ENCODE measurements at places on chromosomes 11 and 22.

GRCh38 chr11:10019906-10020682, 273.9 kb downstream of the SBF2 start:
- DNase-seq, result no peak

DNA sequence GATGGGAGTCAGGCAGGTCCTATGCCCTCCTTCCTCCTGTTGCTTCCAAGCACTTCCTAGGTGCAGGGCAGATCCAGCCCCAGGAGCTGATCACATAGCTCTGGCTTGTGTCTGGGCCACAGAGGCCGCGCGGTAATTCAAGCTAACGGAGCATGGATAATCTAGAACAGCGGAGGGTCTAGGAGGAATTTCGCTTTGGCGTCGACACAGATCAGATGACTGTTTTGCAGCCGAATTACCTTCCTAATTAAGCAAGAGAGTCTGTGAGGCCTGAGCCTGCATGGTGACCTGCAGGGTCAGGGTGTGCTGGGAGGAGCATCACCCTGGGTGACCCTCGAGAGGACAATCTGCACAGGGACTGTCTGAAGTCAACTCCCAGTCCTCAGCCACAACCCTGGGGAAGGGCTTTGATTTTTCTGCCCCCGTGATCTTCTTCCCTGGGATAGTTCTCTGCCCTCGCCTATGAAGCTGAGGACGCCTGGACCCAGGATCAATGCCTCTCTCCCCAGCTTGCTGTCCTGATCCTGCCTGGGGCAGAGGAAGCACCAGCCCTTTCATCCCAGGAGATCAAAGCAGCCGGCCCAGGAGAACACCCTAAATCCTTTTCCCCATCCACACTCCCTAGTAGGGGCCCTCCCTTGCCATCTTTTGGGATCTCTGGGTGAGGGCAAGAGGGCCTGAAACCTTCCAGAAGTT, 11.0 kb downstream of the NECTIN1 start:
- DNase-seq, result no peak

DNA sequence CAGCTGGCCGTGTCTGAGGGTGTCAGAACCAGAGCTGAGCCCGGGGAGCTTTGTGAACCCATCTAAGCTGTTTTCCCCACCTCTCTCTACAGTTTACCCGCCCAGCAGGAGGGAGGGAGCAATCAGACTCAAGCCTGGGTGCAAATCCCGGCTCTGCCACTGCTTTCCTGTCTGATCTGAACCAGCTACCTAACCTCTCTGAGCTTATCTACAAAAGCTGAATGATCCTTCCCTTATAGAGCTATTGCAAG, 252 bp downstream of the APOL2 start:
- no peak for DNase-seq

DNA sequence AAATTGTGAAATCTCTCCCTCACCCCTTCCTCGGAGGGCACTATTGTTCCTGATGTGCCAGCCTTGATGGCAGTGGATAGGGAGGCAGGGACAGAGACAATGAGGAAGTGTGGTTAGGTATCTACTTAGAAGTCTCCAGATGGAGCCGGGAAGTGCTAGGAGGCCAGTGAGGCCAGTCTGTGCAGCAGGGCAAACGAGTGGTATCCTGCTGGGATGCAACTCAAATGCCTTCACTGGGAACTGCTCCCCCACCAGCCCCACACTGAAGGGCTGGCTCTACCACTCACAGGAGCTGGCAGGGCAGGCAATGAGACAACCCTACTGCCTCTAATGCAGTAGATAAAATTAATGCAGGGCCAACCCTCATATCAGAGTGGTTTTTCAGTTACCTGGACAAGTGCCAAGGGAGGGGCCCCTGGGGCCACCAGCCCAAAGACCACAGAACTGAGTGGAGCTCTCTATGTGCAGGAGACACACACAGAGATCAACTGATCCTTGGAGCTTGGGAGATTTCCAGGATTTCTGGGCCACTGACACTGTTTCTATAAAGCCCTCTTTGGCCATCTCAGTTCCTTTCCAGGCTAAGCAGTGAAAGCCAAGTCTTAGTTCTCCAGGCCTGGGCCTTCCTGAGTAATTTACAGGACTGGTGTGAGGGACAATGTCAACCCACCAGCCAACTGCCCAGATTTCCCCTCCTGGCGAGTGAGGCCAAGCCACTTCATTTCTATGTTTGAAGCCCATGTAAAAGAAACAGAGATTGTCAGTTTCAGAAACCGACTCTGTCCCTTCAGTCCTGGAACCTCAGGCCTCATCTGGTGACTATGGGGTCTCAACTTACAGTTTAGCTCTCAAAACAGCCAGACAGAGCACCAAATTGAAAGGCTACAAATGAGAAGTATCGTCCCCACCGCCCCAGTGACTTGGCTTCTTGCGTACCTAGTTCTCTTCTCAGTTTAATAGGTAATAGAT, 4.1 kb downstream of the MIF start:
- no peak for DNase-seq

DNA sequence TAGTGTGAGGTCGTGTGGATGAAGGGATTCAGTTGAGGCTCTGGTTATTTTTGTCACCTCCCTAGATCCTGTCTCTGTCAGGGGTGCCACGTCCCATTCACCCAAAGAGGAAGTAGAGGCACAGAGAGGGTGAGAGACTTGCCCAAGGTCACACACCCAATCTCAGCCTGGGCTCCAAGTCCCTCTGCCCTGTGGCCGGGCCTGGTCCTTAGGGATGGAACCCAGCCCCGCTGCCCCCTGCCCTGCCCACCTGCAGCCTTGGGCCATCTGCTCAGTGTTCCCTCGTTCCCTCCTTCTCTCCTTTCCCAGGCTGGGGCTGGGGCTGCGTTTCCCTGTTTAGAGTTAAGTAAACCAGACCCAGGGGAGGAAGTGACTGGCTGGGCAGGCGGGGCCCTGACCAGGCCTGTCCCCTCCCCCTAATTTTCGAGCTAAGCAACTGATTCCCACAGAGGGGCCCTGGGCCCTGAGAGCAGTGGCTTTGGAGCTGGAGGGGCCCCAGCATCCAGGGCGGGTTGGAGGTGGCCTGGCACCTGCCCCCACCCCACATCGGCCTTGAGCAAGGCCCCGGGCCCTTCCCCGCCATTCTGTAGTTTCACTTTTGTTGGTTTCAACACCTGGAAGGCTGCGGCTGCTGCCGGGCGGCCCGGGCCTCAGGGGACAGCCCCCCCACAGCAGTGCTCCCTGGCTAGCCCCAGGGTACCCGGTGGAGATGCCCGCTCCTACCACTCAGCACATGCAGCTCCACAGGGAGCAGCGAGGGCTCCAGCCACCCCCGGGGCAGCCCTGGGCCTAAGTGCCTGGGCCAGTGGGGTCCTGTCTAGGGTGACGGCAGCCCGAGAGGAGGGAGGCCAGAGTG, 1.5 kb downstream of the TCIRG1 start:
- peak; percentile 15 for DNase-seq

- no peak for DNase-seq
Observed at GRCh38 chr22:49938565-49939136, 20.2 kb downstream of the CRELD2 start.
